ENCODE measurements at places on chromosomes 5 and 9.

GRCh38 chr9:134328341-134328840, 2.1 kb downstream of the RXRA start:
- no peak for DNase-seq

DNA sequence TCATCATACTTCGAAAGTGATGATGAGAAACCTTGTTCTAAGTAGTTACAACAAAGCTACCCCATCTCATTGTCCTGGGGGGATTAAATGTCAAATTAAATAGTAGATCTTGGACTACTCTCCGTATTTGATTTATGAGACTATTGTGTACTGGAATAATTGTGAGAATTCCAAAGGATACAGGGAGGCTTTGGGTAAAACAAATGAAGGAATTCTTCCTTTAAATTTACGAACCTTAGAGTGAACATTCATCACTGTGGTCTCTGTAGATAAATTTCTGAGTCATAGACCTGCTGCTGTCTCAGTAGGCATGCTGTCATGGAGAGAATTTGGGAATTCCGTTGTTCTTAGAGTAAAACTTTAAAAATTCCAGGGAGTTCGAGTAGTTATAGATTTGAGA, 836.2 kb downstream of the DNAH5 start:
- DNase-seq, result no peak

- DNase-seq, result no peak
These were observed 8.3 kb downstream of the DTWD2 start for GRCh38 chr5:118980017-118980416.

GRCh38 chr5:144313147-144313726, 142.6 kb downstream of the KCTD16 start:
- DNase-seq, result no peak

GRCh38 chr5:147267082-147267832, 32.4 kb downstream of the STK32A start:
- DNase-seq, result no peak

- no peak for DNase-seq
These were observed 44.6 kb downstream of the ADAMTS2 start for GRCh38 chr5:179300581-179301180.

DNA sequence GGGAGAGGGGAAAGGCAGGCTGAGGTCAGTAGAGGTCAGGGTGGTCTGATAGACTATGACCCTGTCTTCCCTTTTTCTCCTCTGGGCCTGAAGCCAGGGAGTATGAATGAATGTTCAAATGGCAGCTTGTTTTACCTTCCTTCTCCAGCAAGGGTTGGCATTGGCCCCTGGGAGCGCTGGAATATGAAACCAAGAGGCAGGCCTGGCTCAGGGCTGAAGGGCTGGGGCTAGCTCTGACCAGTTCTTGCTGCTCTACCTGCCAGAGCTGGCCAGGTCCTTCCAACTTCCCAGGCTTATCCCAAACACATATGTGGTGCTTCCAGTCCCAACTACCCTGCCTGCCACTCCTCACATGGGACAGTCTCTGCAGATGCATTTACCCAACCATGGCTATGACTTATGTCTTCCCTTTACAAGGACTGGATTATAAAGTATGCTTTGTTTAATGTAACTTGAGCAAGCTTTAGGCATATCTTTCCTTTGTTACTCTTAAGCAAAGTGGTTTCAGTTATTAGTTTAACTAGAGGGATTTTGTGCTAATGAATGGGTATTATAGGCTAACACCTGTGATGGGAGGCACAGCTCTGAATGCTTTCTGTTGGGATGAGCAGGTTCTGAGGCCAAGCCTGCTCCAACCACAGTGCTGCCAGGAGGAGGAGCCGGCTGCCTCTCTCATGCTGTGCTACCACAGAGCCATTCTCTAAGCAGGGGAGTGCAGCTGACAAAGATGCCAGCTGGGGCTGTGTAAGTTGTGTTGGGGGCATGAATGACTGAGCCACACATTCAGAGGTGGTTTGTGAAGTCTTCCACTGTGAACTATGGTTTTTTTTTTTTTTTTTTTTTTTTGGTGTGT, 6.1 kb downstream of the CCNI2 start:
- peak; percentile 34 for DNase-seq

GRCh38 chr5:141522301-141522700, 33.4 kb downstream of the PCDHGC5 start:
- no peak for DNase-seq

DNA sequence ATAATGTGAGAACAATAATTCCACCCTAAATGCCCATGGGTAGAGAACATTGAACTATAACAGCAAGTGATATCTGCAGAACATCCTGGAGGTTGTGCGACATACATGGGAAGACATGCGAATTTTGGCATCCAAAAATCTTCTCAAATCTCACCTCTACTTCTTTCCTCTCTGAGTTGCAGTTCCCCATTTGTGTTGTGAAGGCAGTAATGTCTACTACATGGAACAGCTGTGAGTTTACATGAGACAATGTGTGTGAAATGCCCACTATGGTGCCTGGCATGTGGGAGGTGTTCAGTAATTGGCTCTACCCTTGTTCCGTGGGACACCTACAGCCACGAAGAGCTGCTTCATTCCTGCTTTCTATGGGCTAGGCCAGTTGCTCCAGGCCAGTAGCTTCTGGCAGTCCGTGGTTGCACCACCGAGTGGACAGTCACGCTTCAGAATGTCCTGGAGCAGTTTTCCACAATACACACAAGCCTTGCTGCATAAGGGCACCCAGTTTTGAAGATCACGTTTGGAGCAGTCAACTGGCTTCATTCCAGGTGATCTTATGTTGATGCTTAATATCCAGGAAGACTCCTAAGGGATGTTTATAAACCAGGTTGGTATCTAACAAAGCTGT, 297.7 kb downstream of the DEPDC1B start:
- no peak for DNase-seq

DNA sequence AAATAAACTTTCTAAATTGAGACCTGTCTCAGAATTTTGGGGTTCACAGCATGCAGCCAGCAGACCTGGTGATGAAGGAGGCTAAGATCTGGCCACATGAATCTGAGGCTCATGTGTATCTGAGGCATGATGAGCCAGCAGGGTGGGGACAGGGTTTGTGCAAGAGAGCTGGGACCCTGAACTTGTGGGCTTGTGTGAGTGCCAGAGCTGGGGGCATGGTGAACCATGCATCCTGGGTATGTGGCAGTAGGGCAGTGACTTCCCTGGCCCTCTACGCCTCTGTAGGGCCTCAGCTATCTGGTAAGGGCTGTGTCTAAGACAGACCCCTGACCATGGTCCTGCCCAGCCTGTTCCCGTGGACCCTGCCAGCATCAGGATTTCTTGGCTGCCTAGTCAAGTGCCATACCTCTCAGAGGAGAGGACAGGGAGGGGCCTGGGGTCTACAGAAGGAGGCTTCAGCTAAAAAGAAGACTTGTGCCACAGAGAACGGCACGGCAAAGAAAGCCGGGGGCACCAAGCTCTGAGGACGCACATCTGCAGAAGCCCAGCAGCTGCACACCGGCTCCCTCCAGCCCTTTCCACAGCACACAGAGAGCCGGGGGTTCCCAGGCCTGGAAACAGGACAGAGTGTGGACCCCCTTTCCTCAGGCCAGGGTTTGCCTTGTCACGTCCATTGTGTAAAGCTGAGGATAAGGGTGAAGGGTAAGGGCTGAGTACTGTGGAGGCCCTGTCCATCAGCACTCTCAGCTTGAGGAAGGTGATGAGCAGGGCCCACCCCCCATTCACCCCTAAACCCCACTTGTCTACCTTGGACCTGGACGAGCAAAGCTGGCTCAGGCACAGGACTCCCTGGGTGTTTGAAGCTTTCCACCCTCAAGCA, 130.1 kb downstream of the MRPL36 start:
- no peak for DNase-seq

DNA sequence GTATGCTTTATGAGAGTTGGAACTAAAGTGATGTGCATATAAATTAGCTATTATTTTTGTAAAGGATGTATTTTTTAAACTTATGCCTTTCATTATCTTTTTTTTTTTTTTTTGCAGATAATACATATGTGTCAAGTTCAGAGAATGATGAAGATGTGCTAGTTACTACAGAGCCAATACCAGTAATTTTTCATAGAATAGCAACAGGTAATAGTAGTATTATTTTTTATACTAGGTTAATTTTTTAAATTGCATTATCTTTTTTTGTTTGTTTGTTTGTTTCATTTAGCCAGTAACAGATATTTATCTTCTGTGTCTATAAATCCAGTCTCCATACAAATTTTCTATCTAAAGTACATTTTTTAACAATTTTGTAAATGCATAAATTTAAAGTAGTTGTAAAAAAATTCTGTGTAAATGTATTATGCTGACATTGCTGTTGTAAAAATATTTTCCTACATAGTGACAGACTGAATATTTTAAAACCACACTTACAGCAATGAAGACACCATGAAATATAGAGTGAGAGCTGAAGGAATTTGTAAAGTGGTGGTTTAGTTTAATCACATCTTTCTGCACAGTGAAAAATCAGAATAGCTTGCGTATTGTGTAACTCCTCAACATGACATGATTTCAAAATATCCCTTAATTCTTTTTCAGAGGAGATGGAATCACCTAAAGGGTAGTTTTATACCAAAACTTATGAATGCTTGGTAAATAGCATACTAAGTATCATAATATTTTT, 93.3 kb downstream of the PARP8 start:
- DNase-seq, result no peak

GRCh38 chr9:88954066-88954465, 37.2 kb upstream of the S1PR3 start:
- DNase-seq, result no peak

- DNase-seq, result no peak
These were observed 157.8 kb downstream of the KCTD16 start for GRCh38 chr5:144328494-144328893.

GRCh38 chr5:16427587-16427986, 38.0 kb downstream of the ZNF622 start:
- no peak for DNase-seq

GRCh38 chr9:33106827-33107621, 30.6 kb upstream of the SMU1 start:
- no peak for DNase-seq

Data from T-helper 2 cell (primary cell).